T-cell (primary cell): ENCODE measurements at places on chromosomes 5 and 9.

GRCh38 chr9:21320465-21320864, 14.7 kb downstream of the KLHL9 start:
- DNase-seq: no peak

- no peak for DNase-seq
Measured at GRCh38 chr9:117779760-117780159, 75.6 kb downstream of the TLR4 start.

DNA sequence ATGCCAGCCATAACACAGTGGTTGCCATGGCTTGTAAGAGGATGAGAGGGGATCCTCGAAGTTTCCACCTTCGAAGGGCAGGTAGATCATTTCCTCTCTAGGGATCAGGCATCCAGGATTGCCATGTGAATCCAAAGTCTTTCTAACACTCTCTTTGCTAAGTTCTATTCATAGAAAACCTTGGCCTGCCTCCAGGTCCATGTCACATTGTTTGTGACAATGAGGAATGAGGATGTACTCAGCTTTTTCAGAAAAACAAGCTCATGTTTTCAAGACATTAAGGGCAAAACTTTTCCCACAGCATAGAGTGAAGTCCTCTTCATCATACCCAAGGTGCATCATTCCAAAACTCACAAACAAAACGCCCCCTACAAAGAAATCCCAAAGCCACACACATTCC, 19.6 kb downstream of the ESM1 start:
- DNase-seq: no peak

- no peak for DNase-seq
Measured at GRCh38 chr9:124723352-124723751, 47.8 kb downstream of the NR6A1 start.

- DNase-seq: no peak
Measured at GRCh38 chr5:79544131-79544530, 30.2 kb upstream of the HOMER1 start.

GRCh38 chr5:148623741-148624140, 30.6 kb downstream of the HTR4 start:
- DNase-seq: no peak

DNA sequence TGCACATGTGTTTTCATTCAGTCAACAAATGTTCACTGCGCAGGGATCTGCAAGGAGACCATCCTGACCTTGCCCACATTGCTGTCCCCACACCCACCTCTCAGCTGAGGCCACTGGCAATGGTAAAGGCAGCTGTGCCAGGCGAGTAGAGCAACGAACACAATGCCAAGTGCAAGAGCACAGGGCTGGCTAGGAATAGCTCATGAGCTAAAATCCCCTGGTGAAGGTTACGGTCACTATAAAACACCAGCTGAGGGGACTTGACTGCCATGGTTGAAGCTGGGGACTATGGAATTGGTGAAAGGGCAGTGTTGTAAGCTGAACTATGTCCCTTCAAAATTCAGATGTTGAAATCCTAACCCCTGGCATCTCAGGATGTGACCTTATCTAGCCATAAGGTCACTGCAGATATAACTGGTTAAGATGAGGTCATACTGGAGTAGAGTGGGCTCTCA, 96.1 kb downstream of the OTULIN start:
- DNase-seq: no peak

GRCh38 chr5:43627028-43627427, 24.0 kb downstream of the NNT start:
- no peak for DNase-seq

DNA sequence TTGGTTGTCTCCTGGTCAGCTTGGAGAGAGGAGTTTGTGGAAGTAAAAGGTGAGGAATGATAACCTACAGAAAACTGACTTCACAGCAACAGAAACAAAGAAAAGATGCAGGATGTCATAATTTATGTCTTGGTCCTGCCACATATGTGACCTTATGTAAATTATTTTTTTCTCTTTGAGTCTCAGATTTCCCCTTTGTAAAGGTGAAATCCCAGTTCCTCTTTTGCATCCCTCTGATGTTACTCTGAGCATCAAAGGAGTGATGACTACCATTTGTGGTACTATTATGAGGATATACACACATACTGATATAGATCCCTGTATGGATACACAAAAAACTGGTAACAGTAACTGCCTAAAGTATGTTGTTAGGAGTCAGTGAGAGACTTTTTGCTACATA, 1.4 kb upstream of the THG1L start:
- no peak for DNase-seq

- no peak for DNase-seq
Measured at GRCh38 chr5:43427306-43427705, 15.1 kb upstream of the CCL28 start.

GRCh38 chr9:8783941-8784340, 984.4 kb upstream of the DMAC1 start:
- DNase-seq: no peak

- no peak for DNase-seq
Measured at GRCh38 chr9:76855015-76855414, 50.9 kb downstream of the PRUNE2 start.

DNA sequence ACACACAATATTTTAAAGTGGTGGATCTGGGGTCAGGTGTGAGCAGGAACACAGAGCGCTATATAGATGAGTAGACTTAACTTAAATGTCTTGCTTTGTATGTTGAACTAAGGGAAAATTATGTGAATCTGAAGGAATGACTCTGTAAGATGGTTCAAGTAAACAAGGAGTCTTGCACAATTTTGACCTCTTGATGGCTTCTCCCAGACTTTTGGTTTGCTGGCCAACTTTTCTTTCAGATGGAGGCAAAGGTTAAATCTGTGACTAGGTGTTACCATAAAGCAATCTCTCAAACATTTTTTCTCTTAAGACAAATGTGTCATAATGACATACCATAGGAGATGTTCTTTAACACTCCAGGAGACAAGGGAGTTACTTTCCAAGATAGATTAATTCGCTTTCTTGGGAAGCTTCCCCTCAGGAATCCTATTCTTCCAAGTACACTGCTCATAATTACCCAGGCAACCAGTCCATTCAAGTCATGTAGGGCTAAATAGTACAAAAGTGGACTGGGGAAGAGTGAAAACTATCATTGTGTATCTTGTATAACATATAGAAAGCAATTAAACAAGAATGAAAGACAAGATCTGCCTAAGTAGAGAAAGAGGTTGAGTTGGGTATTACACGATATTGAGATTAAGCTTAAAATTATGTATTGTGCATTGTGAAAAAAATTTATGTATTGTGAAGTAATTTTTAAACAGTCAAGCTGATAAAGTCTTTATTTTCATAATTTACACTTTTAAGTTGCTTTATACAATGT, 60.3 kb upstream of the SLC27A6 start:
- no peak for DNase-seq

DNA sequence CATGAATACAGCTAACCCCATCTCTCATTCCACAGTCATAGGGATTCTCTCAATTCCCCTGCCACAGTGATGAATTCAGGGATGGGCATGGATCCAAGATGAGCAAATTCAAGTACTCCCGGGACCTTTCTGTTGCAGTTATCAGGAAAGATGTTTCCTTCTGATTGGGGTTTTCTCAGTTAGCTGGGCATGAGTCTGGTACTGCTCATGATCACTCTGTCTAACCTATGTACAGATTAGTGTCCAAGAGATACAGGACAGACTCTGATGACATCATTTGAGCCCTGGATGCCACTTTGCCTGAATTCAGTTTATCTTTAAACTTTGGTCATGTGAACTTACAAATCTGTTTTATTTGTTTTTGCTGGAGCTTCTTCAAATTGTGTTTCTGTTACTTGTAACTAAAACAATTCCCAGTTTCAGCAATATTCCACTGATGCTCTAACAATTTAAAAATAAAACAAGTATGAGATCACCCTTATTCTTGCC, 257.7 kb upstream of the KLF9 start:
- no peak for DNase-seq

- no peak for DNase-seq
Measured at GRCh38 chr5:90690307-90690706, 131.7 kb downstream of the ADGRV1 start.

DNA sequence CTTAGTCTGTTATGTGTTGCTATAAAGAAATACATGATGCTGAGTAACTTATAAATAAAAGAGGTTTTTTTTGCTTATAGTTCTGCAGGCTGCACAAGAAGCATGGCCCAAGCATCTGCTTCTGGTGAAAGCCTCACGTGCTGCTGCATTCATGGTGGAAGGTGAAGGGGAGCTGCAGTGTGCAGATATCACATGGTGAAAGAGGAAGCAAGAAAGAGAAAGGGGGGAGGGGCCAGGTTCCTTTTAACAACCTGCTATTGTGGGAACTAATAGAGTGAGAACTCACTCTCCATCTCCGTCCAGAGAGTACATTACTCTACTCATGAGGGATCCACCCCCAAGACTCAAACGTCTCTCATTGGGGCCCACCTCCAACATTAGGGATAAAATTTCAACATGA, 12.5 kb upstream of the PARP8 start:
- no peak for DNase-seq

DNA sequence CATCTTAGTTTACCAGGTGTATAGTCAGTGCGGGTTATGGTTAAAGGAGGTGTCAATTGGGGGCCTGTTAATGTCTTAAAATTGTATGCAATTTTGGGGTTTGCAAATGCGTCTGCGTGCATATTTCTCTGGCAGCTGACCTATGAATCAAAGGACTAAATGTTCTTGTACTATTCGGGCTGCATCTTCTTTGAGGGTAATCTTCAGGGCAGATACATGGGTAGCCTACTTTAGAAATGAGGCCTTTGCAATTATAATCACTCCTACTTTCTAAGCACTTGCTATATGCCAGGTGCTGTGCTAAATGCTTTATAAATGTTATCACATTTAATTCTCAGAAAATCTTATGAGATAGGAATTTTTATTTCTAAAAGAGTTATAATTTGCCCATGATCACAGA, 58.2 kb downstream of the NDFIP1 start:
- DNase-seq: no peak

DNA sequence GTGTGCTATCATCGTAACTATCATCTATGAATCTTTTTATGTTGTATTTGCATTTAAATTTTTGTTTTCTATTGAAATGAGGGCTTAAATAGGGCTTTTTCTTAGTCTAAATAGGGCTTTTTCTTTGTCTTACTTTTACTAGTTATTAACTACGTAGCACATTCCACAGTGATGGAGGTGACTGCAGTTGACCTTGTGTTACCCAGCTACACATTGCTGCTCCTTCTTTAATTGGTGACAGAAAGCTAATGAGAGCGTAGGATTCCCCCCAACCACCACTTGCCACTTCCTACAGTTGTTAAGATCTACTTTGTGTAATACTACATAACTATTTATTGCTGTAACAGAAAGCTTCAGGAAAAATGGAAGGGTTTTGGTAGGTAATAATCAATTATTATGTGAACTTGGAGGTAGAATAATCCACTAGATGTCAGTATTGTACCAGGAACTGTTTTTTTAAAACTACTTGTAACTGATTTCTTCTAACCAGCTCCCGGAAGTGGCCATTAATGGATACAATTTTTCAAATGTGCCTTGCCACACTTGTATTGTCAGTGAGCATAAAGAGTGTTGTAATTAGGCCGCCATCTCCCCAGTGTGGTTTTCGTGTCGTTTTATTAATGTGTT, 18.0 kb downstream of the MTRR start:
- no peak for DNase-seq

DNA sequence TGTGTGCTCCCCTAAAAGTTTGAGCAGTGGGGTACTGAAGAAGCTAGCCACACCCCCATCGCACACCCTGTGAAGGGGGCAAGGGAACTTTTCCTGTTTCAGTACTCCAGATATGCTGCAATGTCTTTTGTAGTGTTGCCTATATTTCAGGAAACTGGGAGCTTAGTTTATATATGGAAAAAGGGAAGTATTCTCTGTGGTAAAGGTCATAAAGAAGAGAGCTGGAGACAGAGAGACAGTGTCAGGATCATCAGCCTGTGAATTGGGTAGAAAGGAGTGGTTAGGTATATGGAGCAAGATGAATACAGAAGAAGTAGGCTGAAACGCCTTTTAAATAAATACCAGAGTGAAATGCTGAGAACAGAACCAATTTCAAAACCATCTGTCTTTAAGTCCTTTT, 82.2 kb upstream of the C9orf72 start:
- no peak for DNase-seq

DNA sequence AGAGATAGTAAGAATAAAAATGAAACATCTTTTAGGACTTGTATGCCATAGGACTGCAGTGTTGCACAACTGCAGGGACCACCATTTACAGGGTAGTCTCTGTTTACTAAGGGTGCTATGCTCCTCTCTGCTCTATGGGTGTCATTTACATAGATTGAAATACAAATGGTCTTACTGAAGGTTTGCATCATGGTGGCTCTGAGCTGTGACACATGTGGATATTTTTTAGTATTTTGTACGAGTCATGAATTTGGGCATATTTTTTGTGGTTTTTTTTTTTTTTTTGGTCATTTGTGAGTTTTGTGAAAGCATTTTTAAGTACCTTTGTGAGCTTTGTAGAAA, 47.4 kb downstream of the CSNK1G3 start:
- DNase-seq: no peak

GRCh38 chr9:121233906-121234831, 32.5 kb upstream of the RAB14 start:
- no peak for DNase-seq

- no peak for DNase-seq
Measured at GRCh38 chr5:87581661-87582060, 168.9 kb upstream of the CCNH start.

- DNase-seq: no peak
Measured at GRCh38 chr5:44783634-44784315, 25.0 kb upstream of the MRPS30 start.

GRCh38 chr9:107615321-107615720, 125.8 kb upstream of the KLF4 start:
- no peak for DNase-seq

- DNase-seq: no peak
Measured at GRCh38 chr5:87524217-87524616, 111.5 kb upstream of the CCNH start.

GRCh38 chr5:170749911-170750431, 33.6 kb upstream of the GABRP start:
- DNase-seq: no peak

- DNase-seq: no peak
Measured at GRCh38 chr5:64530076-64530475, 24.3 kb downstream of the RGS7BP start.

- DNase-seq: no peak
Measured at GRCh38 chr9:106172265-106172664, 477.9 kb downstream of the TMEM38B start.

GRCh38 chr5:95102080-95102479, 182.8 kb downstream of the MCTP1 start:
- no peak for DNase-seq

- DNase-seq: no peak
Measured at GRCh38 chr5:132110930-132111329, 37.3 kb downstream of the CSF2 start.

GRCh38 chr9:113669522-113670115, 206.1 kb downstream of the RGS3 start:
- DNase-seq: no peak
